ENCODE measurements at places on chromosomes 2 and 18. TPM values are rescaled to one million over a fixed set of nuclear protein-coding genes. Genes with fewer than 3 reads are reported as not detected.

DNA sequence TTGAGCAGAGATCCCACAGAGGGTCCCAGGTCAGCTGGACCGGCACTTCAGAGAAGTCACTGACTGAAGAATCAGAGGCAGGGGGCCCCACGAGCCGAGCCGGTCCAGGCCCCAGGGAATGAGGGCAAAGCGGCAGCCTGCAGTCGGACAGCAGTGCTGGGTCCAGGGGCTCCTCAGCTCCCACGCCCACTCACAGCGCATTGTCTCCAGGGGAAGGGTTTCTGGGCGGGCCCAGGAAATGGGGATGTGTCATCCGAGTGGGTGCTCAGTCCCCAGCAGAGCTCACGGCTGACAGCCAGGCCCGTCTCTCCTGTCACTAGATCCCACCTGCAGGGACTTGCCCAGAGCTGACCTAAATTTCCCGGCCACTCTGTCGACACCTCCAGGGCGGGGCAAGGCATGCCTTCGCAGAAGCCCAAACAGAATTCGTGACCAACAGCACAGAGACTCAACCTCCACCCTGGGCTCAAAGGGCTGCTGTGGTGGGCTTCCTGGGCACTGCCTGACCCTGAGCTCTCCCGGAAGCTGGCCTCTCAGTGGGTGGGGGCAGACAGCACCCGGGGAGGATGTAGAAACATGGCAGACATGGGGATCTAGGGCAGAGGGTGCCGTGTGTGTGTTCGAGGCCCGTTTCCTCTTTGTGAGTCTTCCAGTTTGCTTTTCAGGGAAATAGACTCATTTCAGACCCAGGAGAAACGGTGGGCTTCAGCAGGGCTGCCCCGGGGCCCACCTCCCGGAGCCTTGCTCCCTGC is 42.1 kb upstream of the TAF1B start:
- no peaks in the 10 kb centered on the region for H3K36me3 ChIP-seq
- peaks cover 36% of the 10 kb centered on the region for H3K4me1 ChIP-seq
- DNase-seq, result peak; percentile 77
- H3K27ac ChIP-seq, result peak overlapping the region; percentile 75
- H3K27me3 ChIP-seq, result no peaks in the 10 kb centered on the region

DNA sequence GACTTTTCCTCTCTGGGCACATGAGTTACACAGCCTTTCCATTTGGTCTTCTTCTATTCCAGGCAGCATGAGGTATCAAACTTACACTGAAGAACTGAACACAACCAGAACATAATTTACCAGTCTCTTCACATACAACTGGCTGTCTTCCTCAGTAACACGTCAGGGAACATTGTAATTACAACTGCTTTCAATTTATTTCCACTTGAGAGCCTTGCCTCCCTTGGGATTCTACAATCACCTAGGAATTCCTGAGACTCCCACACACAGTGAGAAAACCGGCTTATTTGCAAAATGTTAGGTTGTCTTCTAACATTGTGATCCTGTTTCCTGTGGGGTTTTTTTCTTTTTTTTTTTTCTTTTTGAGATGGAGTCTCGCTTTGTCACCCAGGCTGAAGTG is 149.9 kb downstream of the TMX3 start:
- no peak overlapping the region for H3K4me3 ChIP-seq
- no peak overlapping the region for H3K27ac ChIP-seq
- H3K36me3 ChIP-seq, result no peaks in the 10 kb centered on the region

FBXO41 gene
- total RNA-seq, result 11.4 TPM

LIMS3 gene
- total RNA-seq, result 3.7 TPM

RND3 gene
- total RNA-seq, result not detected

CD28 gene
- 203 TPM for total RNA-seq
